ENCODE measurements at places on chromosomes 3 and 15.

- no peak for DNase-seq
These were observed 6.7 kb upstream of the P2RY1 start for GRCh38 chr3:152828075-152828840.

DNA sequence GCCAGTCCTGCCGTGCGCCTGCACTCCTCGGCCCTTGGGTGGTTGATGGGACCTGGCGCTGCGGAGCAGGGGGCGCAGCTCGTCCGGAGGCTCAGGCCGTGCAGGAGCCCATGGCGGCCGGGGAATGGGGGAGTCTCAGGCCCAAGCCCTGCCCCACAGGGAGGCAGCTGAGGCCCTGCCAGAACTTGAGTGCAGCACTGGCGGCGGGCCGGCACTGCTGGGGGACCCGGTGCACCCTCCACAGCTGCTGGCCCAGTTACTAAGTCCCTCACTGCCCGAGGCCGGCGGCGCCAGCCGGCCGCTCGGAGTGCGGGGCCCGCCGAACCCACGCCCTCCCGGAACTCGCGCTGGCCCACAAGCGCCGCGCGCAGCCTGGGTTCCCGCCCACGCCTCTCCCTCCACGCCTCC, 190.9 kb upstream of the MME start:
- DNase-seq, result no peak

GRCh38 chr3:27094721-27095120, 274.5 kb downstream of the NEK10 start:
- no peak for DNase-seq

DNA sequence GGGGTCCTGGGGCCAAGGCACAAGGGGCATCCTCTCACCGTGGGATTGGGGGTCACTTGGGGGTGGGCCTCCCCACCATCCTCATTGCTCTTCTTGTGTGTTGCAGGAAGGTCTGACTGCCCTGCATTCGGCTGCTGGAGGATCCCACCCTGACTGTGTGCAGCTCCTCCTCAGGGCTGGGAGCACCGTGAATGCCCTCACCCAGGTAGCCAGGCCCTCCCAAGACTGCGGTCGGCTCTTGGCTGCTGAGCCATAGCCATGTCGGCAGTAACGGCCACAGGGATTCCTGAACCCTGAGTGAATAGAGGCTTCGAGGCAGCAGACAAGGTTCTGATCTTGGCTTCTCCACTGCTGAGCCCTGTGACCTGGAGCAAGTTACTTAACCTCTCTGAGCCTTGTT, 19.7 kb downstream of the ANKDD1A start:
- DNase-seq, result no peak

DNA sequence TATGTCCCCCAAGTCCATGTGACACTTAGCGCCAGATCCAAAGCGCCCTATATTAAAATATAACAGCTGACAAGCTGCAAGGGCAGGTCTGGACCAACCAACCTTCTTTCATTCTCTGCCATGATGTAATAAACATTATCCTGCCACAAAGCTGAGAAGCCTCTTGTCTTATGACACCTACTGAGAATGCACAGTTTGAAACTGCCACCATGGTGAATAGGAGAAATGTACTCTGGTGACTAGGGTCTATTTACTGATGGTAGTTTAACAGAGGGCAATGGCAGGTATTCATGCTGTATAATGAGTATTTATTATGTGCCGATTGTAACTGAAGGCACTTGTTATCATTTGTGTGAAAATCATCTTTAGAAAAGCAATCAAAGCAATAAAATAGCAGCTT, 634.0 kb downstream of the OTOL1 start:
- DNase-seq, result no peak

- no peak for DNase-seq
These were observed 23.2 kb downstream of the SENP8 start for GRCh38 chr15:72141171-72142084.

DNA sequence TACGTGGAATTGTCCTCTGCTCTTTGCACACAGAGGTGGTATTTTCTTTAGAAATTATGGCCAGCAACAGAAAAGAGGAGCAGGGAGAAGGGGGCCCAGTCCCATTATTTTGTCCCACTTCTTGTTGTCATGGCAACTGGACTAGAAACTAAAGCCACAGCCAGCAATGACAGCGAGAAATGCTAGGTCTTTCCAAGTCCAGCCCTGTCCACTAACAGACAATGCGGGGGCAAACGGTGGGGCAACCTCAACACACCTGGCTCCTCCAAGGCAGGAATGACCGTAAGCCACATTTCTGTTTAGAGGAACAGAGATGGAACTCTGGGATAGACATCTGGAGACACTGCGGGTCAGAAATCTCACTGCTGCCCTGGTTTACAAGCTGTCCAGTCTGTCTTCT, 107.3 kb downstream of the RFTN1 start:
- no peak for DNase-seq

All from fibroblast of mammary gland (primary cell).